HFFc6 (cell line): ENCODE measurements at places on chromosomes 11 and 22. TPM values are rescaled to one million over a fixed set of nuclear protein-coding genes. Genes with fewer than 3 reads are reported as not detected.

- no peaks in the 10 kb centered on the region for H3K4me1 ChIP-seq
- H3K27ac ChIP-seq = no peak overlapping the region
- H3K36me3 ChIP-seq = no peaks in the 10 kb centered on the region
- H3K4me3 ChIP-seq = no peak overlapping the region
- DNase-seq = no peak
These were observed 23.0 kb upstream of the TRAF6 start for GRCh38 chr11:36532941-36533601.

DNA sequence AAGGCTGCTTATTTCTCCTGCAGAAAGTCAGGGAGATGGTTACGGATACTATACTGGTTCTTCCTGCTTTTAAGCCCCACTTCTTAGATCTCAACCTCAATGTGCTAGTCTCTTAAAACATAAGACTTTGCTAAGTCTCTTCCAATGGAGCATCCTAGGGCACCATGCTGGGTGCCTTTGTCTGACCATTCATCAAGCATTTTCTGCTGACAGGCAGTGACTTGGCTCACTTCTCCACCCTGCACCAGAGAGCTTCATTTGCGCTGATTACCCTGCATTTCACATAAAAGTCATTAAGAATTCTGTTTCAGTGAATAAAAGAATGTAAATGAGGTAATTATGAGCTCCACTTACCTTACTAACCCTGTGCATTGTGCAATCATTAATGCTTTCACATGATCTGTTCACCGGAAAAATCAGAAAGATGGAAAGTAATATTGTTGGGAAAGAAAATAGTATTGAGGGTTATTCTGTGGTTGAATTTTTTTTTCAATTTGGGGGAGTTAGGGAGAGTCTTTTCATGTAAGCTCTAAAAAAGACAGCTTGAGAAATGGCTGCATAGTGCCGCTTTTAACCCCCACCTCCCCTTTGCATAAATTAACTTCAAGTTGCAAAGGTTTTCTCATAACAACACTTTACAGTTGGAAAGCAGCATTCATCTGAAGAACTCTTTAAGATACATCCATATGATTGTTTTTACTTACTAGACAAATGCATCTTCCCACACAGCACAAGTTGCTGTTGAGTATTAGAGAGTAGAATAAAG, 677.3 kb upstream of the KIRREL3 start:
- no peaks in the 10 kb centered on the region for H3K36me3 ChIP-seq
- no peak overlapping the region for H3K4me3 ChIP-seq
- H3K27me3 ChIP-seq = peaks cover 8% of the 10 kb centered on the region; the same call in 1 of the 2 replicates
- no peak for DNase-seq
- H3K27ac ChIP-seq = no peak overlapping the region

The C1QTNF4 gene
- not detected in 3 replicates for total RNA-seq

The PYGM gene
- not detected in 3 replicates for total RNA-seq

- no peak for DNase-seq
- peaks cover 23% of the 10 kb centered on the region for H3K27me3 ChIP-seq
- no peaks in the 10 kb centered on the region for H3K36me3 ChIP-seq
- no peaks in the 10 kb centered on the region for H3K4me1 ChIP-seq
- no peak overlapping the region for H3K4me3 ChIP-seq
These were observed 17.2 kb upstream of the SYT13 start for GRCh38 chr11:45303316-45303715.

GRCh38 chr11:42595876-42596275, 715.9 kb upstream of the API5 start:
- no peak for DNase-seq
- no peak overlapping the region for H3K4me3 ChIP-seq
- no peak overlapping the region for H3K27ac ChIP-seq
- no peaks in the 10 kb centered on the region; the same call in 1 of the 2 replicates for H3K27me3 ChIP-seq
- no peaks in the 10 kb centered on the region for H3K36me3 ChIP-seq

- H3K4me3 ChIP-seq = no peak overlapping the region
- no peak for DNase-seq
- no peaks in the 10 kb centered on the region for H3K4me1 ChIP-seq
- H3K36me3 ChIP-seq = no peaks in the 10 kb centered on the region
- H3K27ac ChIP-seq = no peak overlapping the region
These were observed 960.1 kb upstream of the FAT3 start for GRCh38 chr11:91264481-91264880.

DNA sequence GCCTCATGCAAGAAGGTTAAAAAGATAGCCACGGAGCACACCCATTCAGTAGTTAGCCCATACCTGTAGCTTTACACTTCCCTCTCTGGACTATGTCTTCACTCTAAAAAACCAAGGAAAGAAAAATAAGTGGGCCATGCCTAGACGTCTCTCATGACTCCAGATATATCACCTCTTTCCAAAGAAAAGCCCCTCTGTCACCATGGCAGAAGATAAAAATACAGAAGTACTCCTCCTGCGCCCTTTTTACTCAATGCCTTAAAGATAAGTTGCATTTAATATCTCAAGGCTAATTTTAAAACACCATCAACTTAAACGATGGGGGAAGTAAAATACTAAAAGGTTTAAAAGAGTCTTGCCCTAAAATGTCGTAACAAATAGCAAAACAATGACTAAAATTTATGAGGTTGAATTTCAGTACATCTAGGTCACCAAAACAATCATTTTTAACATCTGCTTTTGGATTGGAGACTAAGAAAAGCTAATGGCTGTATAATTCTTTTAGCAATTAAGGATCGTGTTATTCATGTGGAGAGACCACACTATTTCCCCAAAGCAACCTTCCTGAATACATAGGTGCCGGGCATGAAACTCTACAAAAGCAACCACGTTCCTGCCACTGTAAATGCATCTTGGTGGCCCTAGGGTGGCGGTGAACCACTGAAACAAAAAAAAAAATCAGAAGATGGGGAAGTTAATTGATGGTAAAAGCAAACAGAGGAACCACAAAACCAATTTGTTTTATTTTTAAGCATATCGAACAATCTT, 46.0 kb downstream of the CELF1 start:
- peak overlapping the region; percentile 79 for H3K27ac ChIP-seq
- H3K36me3 ChIP-seq = peaks cover 8% of the 10 kb centered on the region
- no peaks in the 10 kb centered on the region; the same call in 1 of the 2 replicates for H3K27me3 ChIP-seq

The SLC25A18 gene
- total RNA-seq = not detected in 2 replicates
